OCI-M1 (cell line): ENCODE measurements at places on chromosomes 7 and 10.

- no peak for DNase-seq
These were observed 52.7 kb downstream of the DENND11 start for GRCh38 chr7:141649137-141649864.

DNA sequence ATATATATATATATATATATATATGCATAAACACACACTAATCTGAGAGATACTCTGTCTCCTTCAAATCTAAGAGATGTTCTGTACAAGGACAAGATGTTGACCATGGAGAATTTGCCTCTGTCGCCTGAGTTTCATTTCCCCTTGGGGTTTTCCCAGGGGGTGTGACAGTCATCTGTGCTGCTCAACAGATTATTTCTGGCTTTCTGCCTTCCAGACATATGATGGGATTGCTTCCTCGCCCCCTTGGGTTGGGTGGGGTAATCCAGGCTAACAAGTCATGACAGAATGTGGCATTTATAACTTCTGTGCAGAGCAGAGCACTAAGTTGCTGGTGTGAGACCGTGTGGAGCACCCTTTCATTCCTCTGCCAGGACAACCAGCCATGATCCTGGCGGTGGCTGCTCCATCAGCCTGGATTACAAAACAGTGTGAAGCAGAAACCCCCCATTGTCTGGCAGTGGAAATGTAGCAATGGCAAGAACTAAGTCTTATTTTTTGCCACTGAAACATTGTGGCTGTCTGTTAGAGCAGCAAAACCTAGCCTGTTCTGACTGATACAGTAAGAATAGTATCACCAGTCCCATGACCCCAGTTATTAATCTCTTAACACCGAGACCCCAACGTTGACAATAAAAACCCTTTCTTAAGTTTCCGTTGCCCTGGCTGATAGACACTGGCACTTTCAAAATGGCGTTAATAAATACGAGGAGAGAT, 13.7 kb upstream of the USP6NL start:
- DNase-seq: no peak

DNA sequence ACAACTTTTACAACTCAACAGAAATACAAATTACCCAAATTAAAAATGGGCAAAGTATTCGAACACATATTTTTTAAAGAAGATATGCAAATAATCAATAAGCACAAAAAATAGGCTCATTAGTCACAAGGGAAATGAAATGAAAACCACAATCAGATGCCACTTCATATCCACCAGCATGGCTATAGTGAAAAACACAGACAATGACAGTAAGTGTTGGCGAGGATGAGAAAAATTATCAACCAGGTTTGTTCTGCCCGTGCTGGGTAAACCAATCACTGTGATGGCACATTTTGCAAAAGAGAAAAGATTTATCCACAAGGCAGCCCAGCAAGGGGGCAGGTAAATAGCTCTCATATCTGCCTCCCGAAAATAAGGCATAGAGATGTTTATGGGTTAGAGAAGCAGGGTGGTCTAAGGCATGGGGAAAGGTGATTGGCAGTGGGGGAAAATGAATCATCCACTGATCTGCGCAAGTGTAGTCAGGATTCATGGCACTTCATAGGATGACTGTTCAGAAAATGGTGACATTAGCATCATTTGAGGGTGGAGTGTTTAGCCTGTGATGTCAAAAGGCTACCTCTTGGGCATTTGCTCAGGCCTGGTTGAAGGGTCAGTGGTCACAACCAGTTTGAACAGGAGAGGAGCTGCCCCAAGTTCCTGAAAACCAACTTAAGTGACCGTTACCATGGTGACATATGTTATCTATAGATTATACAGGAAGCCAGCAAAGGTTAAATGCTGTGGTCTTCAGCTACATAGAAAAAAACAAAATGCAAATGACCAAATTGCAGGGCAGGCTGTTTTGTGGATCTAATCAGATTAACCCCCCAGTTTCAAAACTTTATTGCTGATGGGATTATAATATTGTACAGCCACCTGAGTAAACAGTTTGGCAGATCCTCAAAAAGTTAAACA, 8.0 kb upstream of the CFAP70 start:
- DNase-seq: peak; percentile 88

GRCh38 chr10:8416760-8417159, 362.3 kb downstream of the GATA3 start:
- no peak for DNase-seq

- DNase-seq: no peak
These were observed 48.1 kb upstream of the GATA3 start for GRCh38 chr10:8006274-8006999.

GRCh38 chr10:130050721-130051120, 59.9 kb downstream of the C10orf143 start:
- DNase-seq: no peak

DNA sequence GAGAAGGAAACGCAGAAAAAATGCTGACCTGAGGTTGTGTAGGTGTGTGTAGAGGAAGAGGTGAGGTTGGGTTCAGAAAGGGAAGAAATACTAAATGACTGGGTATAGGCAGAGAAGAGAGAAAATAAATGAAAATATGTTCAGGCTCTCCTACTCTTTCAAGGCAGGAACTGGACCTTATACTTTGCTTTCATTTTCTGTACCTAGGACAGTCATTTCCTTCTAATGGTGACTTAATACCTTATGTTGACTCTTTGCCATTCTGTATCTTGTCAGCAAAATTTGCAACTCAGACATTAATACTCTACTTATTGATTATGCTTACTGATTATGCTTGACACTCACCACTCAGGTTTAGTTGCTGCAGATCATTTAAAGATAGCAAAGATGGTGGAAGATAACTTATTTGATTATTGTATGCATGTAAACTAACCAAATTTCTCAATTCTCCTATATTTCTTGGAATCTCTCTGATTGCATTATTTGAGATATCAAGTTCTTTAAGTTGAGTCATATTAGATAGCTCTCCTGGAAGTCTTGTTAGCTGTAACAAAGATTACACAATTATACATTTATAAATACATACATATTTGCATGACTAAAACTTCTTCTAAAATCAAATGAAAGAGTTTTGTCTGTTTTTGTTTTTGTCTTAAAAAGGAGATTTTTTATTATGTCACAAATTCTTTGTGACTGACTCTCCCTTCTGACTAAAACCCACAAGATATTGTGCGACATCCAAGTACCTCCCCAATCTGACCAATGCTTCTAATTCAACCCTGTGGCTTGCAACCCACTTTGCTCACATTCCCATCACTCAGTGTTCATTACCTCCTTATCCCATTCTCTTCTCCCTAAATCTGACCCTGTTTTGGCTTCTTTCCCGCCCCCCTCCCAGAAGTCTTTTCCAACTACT, 20.0 kb downstream of the LRRD1 start:
- peak; percentile 85 for DNase-seq

- DNase-seq: no peak
These were observed 294.6 kb downstream of the PARD3 start for GRCh38 chr10:34520510-34520909.

- peak; percentile 25 for DNase-seq
These were observed 644.4 kb downstream of the GRM8 start for GRCh38 chr7:126608339-126608776.

- no peak for DNase-seq
These were observed 24.1 kb downstream of the MINDY4 start for GRCh38 chr7:30795161-30795948.

DNA sequence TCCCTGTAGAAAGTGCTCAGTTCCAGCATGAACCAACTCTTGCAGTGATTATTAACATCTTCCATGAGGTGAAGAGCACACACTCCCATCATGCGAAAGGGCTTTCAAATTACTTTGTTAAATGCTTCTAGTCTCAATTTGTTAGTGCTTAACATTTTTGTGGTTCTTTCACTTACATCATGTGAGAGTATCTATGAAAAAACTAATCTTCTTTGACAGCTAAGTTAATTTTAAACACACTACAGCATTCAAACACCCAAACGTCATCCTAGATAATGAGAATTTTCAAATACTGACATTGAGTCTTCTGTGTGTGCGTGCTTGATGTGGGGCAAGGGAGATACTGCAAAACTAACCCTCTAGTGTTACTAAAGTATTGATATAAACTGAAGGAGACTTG, 84.8 kb downstream of the ETV1 start:
- DNase-seq: no peak

DNA sequence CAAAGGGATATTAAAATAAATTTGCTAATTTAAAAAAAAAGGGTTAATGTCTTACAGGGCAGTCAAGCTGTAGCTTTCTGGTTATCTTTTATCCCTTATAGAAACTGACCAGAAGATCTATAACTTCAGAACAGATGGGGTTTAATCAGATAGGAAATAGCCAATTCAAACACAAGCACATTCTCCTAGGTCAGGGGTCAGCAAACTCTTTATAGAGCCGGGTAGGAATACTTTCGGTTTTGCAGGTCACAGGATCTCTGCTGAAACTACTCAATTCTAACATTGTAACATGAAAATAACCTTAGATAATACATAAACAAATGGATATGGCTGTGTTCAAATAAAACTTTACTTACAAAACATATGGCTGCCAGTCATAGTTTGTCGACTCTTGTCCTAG, 479.8 kb downstream of the ADRA2A start:
- DNase-seq: peak; percentile 50

DNA sequence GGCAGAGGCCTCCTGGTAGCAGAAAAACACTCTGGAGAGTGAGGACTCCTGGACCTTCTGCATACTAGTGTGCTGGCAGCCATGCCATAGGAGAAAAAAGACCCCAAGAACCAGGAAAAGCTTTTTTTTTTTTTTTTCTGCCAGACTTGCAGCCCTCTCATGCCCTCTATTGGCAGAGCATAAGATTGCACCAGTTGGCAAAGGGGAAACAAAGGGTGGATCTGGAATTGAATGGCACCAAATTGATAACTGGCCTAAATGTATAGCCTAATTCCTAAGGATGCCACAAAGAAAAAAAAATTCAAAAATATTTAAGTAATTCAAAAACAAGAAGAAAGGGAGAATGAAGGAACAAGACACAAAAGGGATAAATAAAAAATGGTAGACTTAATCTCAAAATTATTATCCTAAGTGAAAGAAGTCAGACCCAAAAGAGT, 112.5 kb upstream of the GHITM start:
- peak; percentile 62 for DNase-seq

GRCh38 chr7:152931633-152932032, 172.1 kb downstream of the ACTR3B start:
- DNase-seq: no peak

DNA sequence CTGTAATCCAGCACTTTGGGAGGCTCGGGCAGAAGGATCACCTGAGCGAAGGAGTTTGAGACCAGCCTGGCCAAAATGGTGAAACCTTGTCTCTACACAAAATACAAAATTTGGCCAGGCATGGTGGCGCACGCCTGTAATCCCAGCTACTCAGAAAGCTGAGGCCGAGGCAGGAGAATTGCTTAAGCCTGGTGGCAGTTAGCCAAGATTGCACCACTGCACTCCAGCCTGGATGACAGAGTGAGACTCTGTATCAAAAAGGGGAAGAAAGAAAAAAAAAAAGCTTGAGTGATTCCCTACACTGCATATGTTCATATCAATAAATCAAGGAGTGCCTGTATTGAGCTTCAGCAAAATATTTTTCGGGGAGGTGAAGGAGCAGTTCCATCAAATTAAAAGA, 45.8 kb upstream of the SRRM3 start:
- peak; percentile 94 for DNase-seq

GRCh38 chr7:90472805-90473540, 3.5 kb downstream of the PTTG1IP2 start:
- no peak for DNase-seq

GRCh38 chr7:104486931-104487330, 158.5 kb downstream of the LHFPL3 start:
- peak; percentile 3 for DNase-seq

DNA sequence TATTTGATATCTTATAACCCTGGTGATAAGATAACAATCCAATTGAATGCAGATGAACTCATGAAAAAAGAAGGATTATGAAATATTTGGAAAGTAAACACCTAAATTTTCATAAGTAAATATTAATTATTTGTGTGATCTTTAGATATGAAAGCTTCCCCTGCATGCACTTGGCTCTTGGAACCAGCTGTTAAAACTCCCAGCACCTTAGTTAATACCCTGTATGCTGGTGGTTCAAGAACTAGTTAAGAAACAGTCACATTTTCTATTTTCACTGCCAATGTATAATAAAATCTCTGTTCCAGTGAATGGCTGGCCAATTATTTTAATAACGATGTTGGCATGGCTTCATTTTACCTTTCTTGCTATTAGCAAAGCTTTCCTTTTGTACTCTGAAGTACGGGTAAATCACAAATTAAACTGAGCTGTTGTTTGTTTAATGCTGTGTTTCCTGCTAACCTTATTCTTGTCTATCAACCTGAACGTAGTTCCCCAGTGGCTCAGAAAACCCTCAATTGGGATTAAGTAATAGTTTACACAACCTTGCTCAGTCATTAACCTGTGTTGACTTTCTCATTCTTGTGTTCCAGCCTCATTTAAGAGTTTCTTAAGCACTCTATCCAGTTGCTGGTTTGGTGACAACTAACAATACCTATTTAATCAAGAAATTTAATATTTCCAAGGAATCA, 38.9 kb downstream of the MET start:
- DNase-seq: no peak

DNA sequence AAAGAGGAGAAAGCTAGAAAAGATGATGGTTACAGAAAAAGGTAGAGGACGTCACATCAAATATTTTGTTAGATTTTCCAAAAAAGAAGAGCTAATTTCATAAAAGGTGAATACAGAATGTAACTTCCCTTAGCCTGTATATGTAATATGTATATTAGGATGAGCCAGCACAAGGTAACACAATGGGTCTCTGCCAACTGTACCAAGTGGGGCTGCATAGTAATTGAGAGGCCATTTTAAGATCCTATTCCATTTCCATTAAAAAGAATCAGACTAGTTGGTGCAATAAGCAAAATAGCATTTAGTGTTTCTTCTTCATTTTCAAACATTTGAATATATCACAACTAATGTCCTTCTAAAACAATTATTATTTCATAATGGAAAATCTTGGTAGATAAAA, 134.6 kb downstream of the SEMA3A start:
- DNase-seq: no peak

GRCh38 chr7:99734987-99735386, at the start of gene CYP3A7:
CYP3A7 (minus strand) TSS chr7:99735196; CDS start chr7:99735093, 103 bp downstream.
- no peak for DNase-seq

GRCh38 chr10:120394446-120394845, 62.6 kb upstream of the PLPP4 start:
- no peak for DNase-seq

DNA sequence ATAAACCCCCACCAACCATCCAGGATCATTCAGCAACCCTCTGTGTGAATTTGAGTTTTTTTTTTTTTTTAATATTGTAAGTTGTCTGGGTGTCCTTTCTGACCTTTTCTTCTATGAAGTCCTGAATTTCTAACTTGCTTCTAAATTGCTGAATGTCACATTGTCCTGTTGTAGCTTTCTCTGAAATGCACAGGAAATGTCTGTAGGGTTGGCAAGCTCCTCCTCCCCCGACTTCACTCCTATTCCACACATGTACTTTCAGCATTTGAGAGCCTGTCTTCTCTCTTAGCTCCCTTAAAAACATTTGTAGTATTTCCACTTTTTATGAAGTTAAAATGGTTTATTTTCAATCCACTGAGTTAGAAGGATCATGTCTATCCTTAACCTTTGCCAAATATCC, 3.3 kb upstream of the CNNM2 start:
- no peak for DNase-seq

- peak; percentile 60 for DNase-seq
These were observed 2.7 kb downstream of the IGFBP1 start for GRCh38 chr7:45890902-45891461.

GRCh38 chr10:121308020-121308419, 290.2 kb downstream of the FGFR2 start:
- no peak for DNase-seq

GRCh38 chr7:111867348-111867931, 305.1 kb upstream of the IMMP2L start:
- no peak for DNase-seq

GRCh38 chr7:111089822-111090426, 1.0 kb upstream of the LRRN3 start:
- DNase-seq: peak; percentile 61
